Neuronal stem cell (in vitro differentiated cells): ENCODE measurements at places on chromosomes 6 and 20.

GRCh38 chr20:38878866-38879265 is 47.4 kb upstream of the FAM83D start:
- peak; percentile 44 for DNase-seq

GRCh38 chr6:42404484-42404883 is 47.2 kb downstream of the TRERF1 start:
- no peak for DNase-seq

DNA sequence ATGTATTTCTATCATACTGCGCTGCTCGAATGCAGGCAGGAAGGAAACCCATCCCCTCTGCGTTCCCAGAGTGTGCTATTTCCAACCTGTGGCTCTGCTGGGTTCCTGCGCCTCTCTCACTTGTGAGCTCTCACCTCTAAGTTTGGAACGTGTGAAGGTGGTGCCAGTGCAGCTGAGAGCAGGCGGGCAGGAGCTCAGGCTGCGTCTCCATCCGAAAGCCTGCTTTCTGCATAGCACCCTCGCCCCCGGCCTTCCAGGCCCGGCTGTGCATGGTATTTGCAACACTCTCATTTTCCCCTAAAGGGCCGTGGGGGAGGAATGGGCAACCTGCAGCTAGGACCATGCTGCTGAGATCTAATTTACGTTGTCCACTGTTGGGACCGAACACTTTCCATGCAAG is 288.0 kb upstream of the TSHZ2 start:
- DNase-seq: no peak

- DNase-seq: no peak
Observed at GRCh38 chr6:112639391-112639831, 292.3 kb downstream of the RFPL4B start.

GRCh38 chr6:117861545-117861944 is 45.5 kb upstream of the SLC35F1 start:
- DNase-seq: no peak

- DNase-seq: peak; percentile 51
Observed at GRCh38 chr6:27332692-27333641, 20.9 kb upstream of the POM121L2 start.

- no peak for DNase-seq
Observed at GRCh38 chr20:38209736-38210405, 44.8 kb upstream of the TGM2 start.

GRCh38 chr6:16621002-16621401 is 140.3 kb downstream of the ATXN1 start:
- DNase-seq: no peak

DNA sequence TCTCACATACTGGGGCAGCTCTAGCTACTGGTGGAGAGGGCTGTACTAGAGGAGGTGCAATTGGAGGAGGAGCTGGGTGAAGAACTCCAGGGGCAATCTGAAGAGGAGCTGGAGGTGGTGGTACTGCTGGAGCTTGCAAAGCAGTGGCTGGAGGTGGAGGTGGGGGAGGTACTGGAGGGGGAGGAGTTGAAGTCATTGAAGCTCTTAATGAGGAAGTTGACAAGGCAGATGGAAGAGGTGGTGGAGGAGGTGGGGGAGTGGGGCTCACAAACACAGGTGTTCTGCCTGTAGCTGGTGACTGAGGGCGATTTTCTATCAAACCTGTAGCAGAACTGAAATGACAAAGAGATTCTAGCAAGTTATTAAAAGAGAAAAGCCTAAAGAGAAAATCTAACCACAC is 77.6 kb downstream of the WASF1 start:
- no peak for DNase-seq

DNA sequence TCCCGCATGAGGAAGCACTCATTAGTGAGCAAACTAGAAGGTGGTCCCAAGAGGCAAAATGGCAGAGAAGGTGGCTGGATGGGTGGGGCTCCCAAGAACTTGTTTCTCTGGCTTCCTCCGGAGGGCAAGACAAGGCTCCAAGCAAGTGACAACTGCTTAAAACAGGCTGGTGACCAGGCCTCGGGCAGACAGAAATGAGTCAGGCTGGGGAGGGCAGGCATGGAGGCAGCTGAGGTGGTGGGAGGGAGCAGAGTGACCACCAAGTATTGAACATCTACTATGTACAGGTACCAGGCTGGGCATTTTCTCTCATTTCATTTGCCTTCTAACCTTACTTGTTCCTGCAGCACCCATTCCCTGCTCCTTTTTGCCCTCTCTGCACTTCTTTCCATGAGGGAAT is 33.4 kb downstream of the TNXB start:
- no peak for DNase-seq

GRCh38 chr20:41245086-41245707 is 72.3 kb downstream of the ZHX3 start:
- peak; percentile 47 for DNase-seq

DNA sequence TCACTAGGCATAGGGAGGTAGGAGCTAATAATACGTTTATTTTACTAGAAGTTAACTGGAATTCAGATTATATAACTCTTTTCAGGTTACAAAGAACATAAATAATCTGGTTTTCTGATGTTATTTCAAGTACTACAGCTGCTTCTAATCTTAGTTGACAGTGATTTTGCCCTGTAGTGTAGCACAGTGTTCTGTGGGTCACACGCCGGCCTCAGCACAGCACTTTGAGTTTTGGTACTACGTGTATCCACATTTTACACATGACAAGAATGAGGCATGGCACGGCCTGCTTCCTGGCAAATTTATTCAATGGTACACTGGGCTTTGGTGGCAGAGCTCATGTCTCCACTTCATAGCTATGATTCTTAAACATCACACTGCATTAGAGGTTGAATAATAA is 1.1 kb downstream of the HFE start:
- no peak for DNase-seq

DNA sequence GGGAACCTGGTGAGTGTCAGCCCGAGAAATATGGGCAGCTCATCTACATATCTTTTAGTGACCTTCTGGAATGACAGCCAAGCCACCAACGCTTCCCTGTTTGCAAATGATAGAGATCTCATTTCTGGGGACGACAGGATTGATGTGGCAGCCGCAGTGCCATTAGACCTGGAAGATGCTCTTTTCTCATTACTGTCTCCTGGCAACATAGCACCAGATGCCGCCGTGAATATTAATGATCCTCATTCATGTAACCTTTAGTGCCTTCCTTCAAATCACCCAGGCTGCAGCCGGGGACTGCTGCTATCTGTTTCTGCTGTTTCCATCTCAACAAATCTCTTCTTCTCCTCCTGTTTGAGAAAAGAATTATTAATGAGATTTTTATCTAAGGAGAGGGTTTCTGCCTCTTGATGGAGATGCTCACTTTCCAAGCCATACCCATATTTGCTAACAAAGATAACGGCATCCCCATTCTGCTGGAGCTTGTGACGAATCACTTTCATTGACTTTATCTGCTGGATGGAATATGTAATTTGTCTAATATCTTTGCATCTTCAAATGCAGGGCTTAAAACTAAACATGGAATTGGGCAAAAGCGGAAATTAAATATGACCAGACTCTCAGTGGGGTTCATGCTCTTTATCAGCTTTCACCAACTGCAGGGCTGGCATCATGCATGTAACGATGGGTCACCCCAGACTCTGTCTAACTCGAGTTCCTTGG is 74.8 kb upstream of the KIF16B start:
- no peak for DNase-seq

GRCh38 chr20:48195121-48195870 is 410.0 kb upstream of the SULF2 start:
- DNase-seq: no peak

GRCh38 chr20:34849778-34850177 is 22.9 kb downstream of the GGT7 start:
- DNase-seq: no peak

DNA sequence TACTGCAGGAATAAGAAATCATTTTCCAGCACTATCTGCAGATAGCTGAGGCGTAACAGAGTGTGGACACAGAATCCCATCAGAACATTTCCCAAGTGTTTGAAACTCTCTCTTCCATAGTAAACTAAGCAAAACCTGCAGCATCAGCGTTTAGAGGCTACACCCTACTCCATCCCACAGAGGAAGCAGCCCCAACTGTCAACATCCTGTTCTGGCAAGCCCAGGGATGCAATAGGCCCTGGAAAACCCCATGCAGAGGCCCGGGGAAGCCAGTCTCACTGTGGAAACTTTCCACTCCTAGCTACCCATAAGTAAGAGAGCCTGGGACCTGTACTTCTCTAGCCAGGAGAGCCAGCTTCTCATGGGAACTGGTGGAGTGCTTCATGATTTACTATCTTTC is 129.4 kb downstream of the LY86 start:
- no peak for DNase-seq

DNA sequence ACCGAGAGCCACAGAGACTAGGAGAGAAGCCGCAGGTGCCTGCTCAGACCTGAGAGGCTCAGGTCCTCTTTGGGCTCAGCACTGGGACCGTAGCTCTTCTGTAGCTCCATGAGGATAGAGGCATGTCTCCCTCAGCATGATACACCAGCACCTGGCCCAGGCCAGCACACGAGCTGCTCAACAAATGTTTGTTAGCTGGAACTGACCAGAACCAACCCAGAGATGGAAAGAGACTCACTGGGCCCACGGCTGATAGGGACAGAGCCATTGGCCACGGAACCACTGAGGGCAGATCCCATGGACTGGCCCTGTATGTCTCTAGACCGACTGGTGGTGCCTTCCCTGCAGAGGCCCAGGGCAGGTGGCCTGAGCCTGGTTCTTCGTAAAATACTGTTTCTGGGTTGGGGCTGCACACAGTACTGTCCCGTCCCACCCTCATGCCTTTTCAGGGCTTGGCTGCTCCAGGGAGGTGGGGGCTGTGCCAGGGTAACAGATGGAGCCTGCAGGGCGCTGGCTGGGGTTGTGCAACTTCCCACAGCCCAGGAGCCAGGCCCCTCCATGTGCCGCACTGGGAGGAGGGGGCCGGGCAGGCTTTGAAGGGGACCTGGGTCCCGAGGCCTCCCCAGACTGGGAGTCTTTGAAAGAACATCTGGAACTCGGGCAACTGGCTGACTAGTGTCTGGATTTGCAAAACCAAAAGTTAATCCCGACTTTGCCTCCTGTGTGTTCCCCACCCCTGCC is 5.2 kb downstream of the C20orf204 start:
- no peak for DNase-seq

DNA sequence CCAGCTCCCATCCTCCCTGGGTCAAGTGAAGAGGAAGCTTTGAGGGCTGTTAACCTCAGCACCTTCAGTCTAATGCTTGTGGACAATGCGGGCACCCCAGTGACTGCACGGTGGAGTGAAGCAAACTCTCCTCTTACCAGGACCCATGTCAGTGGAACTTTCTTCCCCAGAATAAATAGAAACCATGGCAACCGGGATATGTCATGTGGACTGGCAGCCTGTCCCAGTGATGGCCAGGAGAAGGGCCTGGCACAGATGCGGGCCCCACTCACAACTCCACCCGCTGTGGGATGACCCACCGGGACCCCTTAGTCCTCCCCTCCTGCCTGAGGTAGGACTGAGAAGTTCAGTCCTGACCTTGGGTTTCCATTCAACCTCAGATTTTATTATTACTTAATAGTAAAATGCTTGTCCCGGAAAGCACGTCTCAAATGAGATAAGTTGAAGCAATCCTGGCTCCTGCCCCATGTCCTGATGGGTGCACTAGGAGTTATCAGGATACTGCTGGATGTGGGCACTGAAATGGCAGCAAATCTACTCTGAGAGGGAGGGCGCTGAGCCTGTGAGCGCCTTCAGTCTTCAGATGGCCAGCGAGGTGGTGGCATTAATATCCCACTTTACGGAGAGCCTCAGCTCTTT is 23.5 kb downstream of the TOX2 start:
- no peak for DNase-seq

DNA sequence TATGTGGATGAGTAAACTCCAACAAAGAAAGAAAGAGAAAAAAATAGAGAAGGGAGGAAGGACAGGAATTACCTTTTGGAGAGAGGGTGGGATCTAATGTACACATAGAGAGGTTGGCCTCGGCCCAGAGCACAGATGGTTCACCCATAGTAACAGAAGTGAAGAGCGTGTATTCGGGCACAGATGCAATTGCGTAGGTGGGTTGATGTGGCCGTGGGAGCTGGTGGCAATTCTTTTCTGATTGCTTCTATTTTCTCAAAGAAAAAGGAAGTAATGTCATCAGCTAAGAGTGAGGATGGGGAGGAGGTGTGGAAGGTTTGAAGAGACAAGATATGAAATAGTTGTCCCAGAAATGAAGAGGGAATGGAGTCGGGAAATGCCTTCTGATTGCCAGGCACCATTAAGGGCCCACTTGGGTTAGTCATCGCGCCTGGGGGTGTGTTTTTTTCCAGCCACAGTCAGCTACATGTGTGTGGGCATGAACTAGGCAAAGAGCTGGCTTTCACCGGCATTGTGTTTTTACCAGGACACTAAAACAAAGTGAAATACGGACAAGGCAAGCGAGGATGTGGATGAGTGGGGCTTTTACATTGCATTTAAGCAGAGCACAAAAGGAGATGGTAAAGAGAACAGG is 158.7 kb downstream of the SYNE1 start:
- no peak for DNase-seq

- DNase-seq: no peak
Observed at GRCh38 chr6:56766806-56767178, 124.1 kb upstream of the DST start.

GRCh38 chr6:110728501-110728900 is 86.8 kb downstream of the CDK19 start:
- no peak for DNase-seq

GRCh38 chr6:166786704-166787293 is 159.7 kb upstream of the RPS6KA2 start:
- peak; percentile 31 for DNase-seq

DNA sequence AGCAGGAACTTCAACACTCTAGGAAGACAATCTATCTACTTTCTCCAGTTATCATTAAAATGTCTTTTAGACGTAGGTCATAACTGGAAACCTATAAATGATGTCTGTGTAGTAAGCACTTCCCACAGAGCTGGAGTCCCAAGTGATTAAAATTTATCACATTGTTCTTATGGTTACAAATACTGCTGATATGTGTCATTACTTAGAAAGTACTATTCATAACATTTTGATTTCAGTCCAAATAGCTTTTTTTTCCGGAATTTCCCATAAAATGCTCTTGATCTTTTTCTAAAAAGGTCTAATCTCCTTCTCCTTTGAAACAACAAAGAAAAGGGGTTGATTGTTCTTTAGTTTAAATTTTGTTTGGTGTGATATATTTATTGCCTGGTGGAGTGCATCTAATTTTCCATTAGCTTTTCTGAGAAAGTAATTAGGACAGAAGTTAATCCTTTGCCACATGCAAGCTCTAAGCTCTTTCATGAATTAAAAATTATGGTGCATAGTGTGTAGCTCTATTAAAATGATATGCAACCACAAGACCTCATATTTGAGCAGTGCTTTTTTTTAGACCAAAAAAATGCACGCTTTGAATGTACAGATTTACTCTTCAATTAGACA is 132.7 kb upstream of the TCF21 start:
- no peak for DNase-seq

- no peak for DNase-seq
Observed at GRCh38 chr20:62370115-62370806, 3.1 kb upstream of the LAMA5 start.

DNA sequence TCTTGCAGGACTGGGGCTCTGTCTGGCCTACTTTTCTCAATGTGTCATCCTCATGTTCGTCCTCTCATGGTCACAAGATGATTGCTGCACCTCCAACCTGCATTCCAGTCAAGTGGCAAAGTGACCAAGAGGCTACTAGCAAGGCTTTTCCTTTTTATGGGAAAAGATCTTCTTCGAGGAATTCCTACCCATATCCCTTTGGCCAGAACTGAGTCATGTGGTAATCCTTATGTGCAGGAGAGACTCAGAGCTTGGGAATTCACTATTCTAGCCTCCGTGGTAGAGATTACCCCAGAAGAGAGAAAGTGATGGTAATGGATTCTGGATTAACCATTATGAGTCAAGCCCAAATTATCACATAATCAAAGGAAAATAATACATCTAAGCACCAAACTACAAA is 162.7 kb downstream of the KCNQ5 start:
- no peak for DNase-seq
